ENCODE measurements at places on chromosomes 1 and 21.

GRCh38 chr1:159941141-159941540, 4.3 kb downstream of the IGSF9 start:
- no peak for DNase-seq

GRCh38 chr1:89312572-89312971, 39.9 kb upstream of the GBP5 start:
- no peak for DNase-seq

DNA sequence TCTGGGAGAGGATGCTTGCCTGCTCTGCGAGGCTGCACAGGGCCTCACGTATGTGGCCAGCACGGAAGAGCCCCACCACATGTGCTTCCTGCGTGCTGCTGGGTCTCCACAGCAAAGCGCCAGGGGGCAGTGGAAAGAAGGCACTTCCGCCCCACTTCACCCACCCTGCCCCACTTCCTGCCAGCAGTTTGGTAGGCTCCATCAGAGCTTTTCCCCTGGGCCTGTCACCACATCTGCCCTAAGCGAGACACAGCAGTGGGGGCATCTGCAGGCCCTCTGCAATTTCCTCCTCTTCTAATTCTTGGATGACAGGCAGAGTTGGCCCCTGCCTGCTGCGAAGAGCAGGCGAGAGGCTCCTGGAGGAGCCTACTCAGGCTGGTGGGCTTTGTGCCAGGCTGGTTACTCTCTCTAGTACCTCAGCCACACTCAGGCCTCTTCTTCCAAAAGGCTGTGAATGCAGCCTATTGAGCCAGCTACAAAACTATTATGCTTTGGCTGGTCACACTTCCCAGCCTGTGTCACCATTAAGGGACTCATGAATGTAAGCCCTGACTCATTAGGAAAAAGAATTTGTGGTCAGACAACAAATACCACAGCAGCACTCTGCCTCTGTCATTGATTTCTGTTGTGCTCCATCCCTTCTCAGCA, 25.0 kb downstream of the CD244 start:
- peak; percentile 96 for DNase-seq

GRCh38 chr1:44572572-44572879, 101.8 kb downstream of the TMEM53 start:
- no peak for DNase-seq

- DNase-seq: no peak
Observed at GRCh38 chr1:206875752-206876377, 10.4 kb downstream of the IL20 start.

- no peak for DNase-seq
Observed at GRCh38 chr1:216207154-216207553, 216.1 kb downstream of the USH2A start.

DNA sequence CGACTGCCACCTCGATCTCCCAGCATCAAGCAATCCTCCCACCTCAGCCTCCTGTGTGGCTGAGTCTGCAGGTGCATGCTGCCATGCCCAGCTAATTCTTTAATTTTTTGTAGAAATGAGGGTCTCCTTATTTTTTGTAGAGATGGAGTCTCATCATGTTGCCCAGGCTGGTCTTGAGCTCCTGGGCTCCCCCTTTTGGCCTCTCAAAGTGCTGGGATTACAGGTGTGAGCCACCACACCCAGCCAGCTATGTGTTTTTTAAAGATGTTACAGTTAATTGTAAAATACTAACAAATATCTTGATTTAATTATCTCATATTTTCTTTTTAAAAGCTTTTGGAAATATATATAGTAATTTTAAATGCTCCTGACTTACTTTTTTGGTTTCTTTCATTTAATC, 181.3 kb upstream of the DMRTA2 start:
- no peak for DNase-seq

DNA sequence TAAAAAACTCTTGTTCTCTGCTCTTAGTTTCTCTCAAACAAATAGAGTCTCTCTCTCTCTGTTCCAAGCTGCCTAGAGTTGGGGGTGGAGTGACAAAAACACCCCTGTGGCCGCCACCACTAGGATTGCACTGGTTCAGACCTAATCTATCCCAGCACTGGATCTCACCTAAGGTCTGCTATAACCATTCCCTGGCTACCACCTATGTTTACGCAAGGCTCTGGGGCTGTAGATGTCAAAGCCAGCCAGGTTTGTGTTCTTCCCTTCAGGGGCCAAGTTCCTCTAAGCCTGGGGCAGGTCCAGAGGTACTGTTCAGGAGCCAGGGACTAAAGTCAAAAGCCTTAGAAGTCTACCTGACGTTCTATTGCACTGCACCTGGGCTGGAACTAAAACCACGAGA, 12.8 kb upstream of the CYP2J2 start:
- no peak for DNase-seq

- DNase-seq: no peak
Observed at GRCh38 chr1:45654540-45655280, 30.9 kb upstream of the CCDC17 start.

- DNase-seq: no peak
Observed at GRCh38 chr21:26047279-26047967, 123.1 kb downstream of the APP start.

DNA sequence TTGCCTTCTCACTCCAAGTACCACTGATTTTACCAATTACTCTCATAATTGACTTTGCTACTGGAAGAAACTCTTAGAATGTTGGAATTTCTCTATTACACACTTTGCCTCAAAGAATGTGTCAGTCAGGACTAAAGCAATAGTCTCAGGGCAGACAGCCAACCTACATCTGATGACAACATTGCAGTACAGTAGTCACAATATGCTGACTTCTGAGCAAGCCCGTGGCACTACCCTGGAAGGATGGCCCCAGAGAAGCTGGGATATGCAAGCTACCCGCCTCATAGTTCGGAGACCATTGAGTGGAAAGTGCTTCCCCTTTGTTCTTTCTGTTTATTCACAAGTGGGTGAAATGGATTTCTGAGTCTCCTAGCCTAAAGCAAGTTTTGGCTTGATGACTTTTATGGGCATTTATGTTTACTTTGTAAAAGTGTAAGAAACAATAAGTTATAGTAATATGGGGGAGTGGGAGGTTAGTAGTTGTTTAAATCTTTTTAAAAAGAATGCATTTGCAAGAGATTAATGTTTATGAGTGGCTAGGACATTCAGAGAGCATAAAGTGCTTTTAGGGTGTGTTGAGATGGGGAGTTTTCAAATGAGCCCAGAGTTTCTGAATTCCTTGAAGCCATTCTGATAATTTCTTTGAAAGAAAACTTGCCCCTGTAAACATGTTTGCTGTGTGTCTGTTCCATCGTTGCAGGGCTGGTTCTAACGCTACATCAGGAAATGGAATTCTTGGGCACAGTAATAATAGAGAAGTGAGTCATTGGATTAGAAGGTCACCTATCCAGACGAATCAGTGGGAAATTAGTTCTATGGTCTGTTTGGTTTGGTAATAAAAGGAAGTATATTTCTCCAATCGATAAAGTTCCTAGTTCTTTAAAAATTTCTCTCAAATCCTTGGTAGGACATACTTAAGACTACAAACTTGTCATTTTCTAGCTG, 63.8 kb downstream of the LMO4 start:
- DNase-seq: no peak

GRCh38 chr1:186618401-186619170, 61.6 kb downstream of the PTGS2 start:
- peak; percentile 79 for DNase-seq

- peak; percentile 38 for DNase-seq
Observed at GRCh38 chr1:60978421-60979357, 103.7 kb upstream of the NFIA start.

DNA sequence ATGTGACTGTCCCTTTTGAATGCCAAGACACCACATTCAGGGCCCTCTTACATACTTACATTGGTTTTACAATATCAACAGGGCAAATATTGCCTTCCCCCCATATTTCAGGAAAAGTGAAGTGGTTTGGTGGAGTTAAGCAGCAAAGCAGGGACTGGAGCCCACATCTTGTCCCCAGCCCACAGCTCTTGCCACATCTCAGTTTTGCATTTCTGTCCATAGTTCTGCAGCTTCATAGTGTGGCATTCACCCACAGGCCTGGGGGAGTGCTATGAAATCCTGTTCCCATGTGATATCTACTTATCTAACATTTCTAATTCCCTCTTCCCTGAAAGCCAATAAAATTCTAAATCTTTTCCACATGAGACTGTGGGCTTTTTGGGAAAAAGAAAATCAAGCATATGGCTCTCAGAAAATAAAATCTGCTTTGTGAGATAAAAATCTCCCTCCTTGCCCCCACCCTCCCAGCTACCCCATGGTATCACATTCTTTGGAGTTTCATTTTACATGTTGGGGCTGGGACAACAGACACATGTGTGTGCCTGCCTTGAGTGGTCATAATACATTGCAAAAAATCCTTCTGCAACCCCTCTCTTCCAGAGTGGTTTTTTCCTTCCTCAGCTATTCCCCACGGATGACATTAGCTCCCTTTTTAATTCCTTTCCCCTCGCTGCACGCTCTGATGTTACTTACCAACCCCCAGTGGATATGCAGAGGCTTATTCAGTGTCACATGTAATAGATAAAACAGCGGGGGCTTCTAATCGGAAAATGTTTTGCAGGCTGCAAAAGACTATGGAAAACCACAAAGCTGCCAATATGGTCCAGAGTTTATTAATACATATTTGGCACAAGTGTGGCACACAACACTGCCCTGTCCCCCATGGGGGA, 20.5 kb upstream of the CD2 start:
- DNase-seq: no peak

DNA sequence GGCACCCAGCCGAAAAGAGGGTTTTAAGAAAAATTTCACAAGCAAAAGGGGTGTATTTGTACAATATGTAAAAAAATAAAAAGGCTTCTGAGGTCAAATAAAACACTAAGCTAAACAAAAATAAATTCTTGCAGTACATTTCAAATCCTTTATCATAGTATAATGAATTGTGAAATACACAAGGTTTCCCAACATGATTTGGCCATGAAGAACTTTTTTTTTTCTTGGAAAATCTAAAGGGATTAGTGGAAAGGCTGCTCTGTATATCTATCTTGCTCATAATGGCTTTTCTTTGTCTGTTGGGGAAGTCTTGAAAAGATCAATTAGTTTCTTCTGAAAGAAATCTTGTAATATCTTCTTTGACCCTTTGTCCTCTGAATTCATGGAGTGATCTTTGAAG, 593.4 kb downstream of the PLPP3 start:
- no peak for DNase-seq

GRCh38 chr21:45301521-45302081, 13.9 kb upstream of the POFUT2 start:
- DNase-seq: no peak

DNA sequence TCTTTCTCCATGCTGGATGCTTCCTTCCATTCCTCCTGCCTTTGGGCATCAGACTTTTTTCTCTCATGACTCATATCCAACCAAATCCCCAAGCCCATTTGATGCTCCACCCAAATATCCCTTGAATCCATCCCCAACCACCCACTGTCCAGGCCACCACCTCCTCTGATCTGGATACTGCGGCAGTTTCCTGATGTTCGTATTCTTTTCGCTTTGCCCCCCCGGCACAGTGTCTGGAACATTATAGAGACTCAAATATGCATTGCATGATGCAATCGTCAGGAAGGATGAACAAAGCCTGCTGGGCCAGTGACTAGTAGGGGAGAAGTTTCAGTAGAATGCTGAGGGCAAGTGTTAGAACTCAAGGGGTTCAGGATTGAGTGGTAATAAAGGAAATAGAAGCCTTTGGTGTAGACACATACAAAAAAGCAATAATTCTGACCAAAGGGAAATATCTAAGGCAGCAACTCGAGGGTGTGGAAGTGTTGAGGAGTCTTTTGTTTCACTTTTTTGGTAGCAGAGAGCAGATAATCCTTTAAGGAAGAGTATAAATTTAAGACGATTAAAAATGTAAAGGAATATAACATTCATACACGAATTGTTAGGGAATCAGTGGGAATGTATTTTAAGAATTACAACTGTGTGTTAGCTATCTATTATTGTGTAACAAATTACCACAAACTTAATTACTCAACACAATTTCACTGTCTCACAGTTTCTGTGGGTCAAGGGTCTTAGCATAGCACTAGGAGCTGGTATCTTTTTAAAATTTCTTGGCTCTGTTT, 7.5 kb downstream of the S100A11 start:
- no peak for DNase-seq

GRCh38 chr1:81307786-81308185, 492.9 kb upstream of the ADGRL2 start:
- DNase-seq: no peak

DNA sequence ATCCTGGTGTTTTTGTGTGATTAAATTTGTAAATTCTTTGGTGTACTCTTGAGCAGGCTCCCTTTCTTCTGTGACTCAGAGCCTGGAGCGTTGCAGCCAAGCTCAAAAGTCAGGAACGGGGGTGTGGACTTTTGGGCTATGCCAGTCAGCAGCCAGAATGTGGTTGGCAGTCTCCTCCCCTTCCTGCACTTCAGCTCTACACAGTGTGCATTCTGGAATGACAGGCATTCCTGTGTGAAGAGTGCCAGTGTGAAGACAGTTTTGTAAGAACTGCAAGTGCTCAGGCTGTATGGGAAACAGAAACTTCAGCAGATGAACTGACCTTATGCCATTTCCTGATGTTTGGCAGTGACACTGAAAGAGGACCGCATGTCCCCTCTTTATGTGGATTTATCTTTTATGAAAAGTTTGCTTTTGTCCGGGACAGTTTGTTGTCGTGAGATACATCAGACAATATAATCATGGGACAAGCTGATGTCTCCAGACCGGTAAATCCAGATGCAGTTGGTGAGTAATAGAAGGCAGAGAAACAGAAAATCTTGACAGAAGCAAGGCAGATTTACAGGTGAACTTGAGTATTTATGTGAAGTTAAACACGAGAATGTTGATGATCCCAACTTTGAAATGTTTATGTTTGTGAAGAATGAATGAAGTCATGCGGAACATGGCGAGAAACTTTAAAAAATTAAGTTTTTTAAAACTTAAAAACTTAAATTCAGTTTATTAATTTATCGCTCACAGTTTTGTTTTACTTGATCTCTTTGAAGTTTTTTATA, 67.7 kb upstream of the RCC1 start:
- DNase-seq: peak; percentile 93

- no peak for DNase-seq
Observed at GRCh38 chr1:156882543-156882942, 11.0 kb upstream of the PEAR1 start.

DNA sequence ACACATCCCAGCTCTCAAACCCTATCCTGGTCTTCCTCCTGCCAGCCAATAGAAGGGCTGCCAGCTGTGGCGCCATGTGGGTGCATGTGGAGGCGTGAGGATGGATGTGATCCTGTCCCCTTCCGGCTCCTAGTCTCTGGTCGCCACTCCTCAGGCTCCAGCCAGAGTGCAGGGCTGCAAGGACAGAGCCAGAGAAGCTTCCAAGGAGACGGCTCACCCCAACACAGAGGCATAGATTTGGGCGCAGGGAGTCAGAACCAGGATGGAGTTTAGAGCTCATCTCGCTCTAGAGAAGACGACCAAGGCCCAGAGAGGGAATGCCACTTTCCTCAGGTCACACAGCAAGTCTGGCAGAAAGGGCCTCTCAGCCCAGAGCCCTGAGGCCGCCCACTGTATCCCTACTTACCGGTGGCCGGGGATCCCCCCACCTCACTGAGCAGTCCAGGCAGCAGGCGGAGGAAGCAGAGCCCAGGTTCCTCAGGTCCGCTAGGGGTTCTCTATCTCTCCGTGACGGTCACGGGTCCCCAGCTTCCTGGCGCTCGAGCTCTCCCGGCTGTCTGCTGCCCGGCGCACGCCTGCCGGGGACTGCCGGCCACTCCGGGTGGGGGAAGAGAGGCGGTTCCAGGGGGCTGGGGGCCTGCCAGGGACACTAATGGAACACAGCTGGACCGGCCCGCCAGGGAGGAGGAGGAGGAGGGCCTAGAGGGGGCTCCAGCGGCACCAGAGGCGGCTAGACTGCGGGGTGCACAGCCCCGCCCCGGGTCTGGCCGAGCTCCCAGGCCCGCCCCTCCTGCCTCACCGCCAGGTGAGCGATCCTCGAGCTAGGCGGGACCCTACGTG, at the start of gene COL16A1:
Gene COL16A1, minus strand, starts transcription at position 587 of the 840 bp plus-strand sequence. CDS start 1,824 bp downstream, outside the sequence.
- no peak for DNase-seq
